NCI-H345 (cell line): ENCODE measurements at places on chromosomes 7 and 10.

DNA sequence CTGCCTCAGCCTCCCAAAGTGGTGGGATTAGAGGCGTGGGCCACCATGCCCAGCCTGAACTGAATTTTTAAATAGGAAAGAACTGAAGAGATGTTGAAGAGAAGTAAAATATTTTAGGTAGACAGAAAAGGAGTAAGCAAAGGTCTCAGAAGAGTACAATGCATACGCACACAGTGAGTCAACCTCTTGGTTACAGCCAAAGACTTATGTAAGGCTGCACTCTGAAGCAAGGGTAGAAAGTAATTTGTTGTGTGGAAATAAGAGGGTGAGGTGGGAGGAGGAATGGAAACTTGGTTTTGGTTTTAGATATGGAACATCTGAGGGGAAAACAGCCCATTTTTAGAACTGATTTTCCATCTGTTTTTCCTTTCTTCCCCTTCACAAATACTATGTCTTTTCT lies 17.6 kb downstream of the KRIT1 start:
- DNase-seq: no peak

DNA sequence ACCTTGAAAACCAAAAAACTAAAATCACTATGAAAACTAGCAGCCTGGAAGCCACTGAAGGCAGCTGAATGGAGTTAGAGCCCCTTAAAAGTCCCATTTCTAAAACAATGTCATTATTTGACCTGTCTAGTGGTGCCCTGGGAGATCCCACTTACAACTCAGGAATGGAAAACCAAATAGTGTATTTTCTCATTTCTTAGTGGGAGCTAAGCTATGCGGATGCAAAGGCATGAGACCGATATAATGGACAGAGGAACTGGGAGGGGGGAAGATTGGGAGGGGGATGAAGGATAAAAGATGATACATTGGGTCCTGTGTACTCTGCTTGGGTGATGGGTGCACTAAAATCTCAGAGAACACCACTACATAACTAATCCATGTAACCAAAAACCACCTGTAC lies 9.8 kb upstream of the GIMAP2 start:
- no peak for DNase-seq

DNA sequence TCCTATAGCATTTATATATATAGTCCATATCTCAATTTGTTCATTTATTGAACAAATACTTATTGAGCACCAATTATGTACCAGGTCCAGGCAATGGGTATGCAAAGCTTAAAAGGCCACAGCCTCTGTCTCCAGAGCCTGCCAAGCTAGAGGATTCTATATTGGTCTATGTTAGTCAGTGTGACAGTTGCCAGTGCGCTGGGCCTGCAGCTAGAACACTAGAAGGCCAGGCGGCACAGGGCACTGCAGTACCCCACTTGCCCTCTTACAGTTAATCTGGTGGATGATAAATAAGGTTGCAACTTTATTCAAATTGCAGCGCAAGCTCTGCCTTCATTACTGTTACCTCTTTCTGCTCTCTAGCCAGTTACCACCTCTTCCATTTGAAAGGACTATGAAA lies 68.8 kb downstream of the PPP1R3C start:
- no peak for DNase-seq

DNA sequence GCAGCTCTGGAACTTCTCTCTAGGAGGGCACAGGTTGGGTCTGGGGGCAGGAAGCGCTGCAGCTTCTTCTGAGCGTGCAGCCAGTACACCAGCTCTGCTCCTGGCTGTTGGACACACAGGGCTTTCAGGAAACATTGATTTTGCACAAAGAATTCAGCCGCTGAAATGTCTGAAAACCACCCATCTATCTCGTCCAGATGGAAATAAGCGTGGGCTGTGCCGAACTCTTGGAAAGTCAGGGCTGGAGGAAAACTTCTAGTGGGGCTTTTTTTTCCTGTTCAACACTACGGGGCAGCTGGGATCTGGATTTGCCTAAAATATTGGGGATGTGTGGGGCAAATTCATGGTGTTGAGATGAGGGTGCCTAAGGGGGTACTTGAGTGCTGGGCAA lies 31.2 kb downstream of the PALD1 start:
- no peak for DNase-seq

GRCh38 chr10:122376364-122376961 lies 2.0 kb downstream of the PLEKHA1 start:
- no peak for DNase-seq

GRCh38 chr10:45183174-45183573 lies 132.2 kb downstream of the OR13A1 start:
- no peak for DNase-seq

DNA sequence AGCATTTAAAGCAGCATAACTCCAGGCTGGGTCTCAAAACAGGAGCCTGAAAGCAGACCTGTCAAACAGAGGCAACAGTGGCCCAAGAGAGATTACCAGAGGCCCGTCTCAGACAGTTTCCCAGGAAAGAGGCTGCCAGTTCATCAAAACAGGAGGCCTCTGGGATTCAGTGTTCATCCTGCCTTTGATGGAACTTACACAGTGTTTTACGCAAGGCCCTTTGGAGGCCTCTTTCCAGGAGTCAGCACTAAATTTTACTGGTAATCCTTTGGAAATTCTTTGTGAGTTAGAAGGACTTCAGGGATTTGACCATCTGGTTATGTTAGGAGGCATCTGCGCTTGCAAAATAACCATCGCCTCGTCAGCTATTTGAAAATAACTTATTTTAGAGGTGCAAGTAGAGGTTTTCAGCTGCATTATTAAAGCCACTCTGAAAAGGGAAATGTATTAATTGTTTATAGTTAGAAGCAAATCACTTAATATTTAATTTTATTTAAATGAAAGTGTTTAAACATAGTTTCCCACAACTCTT lies 501.2 kb upstream of the COBL start:
- DNase-seq: no peak

- no peak for DNase-seq
These were observed 164.6 kb downstream of the SKAP2 start for GRCh38 chr7:26699766-26700165.

GRCh38 chr7:152969839-152970238 lies 210.3 kb downstream of the ACTR3B start:
- DNase-seq: no peak

DNA sequence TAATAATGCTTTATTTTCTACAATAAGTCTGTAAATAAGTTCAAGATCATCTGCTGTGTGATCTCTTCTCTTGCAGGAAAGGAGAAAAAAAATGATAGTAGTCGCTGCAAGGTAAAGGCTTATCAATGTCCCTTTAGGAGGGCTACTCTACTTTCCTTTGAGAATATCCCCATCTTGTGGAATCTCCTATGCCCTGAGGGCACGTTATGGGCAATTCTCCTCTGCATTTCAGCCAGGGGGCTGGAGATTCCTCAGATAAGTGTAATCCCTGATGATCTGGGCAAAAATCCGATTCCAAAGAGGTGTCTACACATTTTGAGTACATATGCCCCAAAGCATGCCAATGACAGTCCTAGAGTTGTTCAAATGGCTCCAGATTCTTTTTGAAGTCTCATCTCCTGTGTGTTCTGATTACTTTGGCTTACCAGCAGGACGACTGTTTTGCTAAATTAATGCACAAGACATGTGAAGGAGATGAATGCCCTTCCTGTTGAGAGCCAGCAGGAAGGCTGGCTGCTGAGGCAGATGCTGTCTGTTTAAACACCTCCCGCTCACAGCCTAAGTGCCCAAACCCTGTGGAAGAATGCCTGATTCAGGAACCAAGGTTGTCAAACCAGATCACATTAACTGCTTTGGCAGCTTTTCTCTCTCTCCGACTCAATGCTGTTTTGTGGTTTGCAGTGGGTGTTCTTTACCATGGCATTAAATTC lies 171.2 kb upstream of the COL1A2 start:
- DNase-seq: peak; percentile 70

DNA sequence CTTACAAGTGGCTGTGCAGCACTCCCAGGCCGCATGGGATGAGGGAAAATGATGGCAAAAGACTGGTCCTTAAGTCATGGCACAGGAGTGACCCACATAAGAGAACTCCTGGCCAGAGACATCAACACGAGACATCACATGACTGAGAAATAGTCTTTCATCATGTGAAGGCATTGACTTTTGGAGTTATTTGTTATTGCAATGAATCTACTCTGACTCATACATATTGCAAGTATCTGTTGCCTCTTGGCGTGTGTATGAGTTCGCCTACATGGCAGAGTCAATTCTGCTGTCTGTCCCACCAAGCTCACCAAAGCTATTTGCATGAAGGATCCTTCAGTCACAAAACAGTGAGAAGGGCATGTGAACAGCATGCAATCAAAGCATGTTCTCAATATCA lies 59.7 kb upstream of the HABP2 start:
- DNase-seq: no peak

GRCh38 chr10:51010977-51011376 lies 63.3 kb upstream of the PRKG1 start:
- DNase-seq: peak; percentile 18

- DNase-seq: no peak
These were observed 74.4 kb upstream of the RSU1 start for GRCh38 chr10:16891375-16892313.

- no peak for DNase-seq
These were observed 761.5 kb upstream of the POM121L12 start for GRCh38 chr7:52273685-52274610.

DNA sequence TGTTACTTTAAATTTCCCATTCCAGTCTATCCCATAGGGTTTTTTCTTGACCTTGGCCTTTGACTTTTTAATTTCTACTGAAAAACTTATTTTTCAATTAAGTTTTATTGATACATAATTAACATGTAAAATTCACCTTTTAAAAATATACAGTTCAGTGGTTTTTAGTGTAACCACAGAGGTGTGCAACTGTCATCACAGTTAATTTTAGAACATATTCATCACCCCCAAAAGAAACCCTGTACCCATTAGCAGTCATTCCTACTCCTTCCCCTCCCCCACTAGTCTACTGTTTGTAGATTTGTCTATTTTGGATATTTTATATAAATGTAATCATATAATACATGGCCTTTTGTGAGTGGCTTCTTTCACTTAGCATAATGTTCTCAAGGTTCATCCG lies 96.5 kb upstream of the GJD4 start:
- no peak for DNase-seq

DNA sequence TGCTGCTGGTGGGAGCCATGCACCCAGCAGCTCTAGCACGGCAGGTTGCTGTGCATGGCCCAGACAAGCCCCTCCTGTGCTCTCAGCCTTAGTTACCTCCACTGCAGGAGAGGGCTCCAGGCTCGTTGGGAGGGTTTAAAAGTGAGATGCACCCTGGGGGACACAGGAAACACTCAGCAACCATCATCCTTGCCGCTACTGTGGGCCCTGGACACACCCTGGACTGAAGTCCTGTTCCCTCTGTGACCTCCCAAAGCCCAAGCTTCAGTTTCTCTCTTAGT lies 49.0 kb downstream of the FOXL3 start:
- DNase-seq: no peak

DNA sequence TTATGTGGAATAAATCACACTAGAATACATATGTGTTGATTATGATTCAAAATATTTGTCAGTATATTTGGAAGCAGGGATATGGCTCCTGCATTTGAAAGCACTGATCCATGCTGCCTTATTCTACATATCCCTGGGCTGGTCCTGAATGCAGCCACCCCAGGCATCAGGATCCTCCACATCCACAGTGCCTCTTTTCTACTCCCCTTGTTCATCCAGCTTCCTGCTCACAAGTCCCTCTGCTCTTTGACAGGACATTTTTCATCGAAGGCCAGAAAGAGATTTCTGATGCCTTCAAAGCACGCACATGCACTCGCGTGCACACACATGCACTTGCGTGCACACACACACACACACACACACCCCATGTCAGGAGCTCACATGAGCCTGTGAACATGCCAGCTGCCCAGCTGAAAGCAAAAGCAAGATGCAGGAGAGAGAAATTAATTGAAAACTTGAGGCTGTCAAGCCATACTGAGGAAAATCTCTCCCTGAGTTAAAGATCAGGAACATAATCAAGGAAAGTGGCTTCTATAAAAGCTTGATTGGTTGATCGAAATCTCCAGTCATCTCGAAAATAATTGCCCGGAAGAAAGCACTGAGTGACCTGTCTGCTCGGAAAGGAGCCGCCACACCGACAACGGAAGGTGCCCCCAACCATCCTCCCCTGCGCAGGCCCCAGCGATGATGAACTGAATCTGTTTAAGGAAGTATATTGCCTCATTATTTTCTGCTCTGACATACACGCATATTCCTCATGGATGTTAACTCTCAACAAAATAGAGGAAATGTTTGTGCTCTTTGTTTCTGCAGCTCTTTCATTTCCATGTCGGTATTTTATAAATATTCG lies 104.0 kb upstream of the ARID5B start:
- DNase-seq: no peak

- no peak for DNase-seq
These were observed 173.5 kb downstream of the CUX1 start for GRCh38 chr7:101990811-101991418.

DNA sequence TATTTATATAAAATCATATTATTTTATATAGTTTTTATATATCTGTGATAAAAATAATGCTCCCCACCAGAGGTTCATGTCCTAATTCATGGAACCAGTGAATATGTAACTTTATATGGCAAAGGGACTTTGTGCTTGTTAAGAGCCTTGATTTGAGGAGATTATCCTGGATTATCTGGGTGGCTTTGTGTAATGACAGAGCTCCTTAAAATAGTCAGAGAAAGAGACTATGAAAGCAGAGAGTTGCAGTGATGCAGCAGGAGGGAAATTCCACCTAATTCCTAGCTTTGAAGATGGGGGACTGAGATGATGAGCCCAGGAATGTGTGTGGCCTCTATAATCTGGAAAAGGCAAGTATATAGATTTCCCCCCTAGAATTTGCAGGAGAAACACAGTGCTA lies 1034.2 kb upstream of the C7orf33 start:
- no peak for DNase-seq

GRCh38 chr10:60827791-60828488 lies 49.7 kb downstream of the CDK1 start:
- DNase-seq: no peak

GRCh38 chr7:11710377-11710776 lies 121.6 kb downstream of the THSD7A start:
- DNase-seq: no peak

- no peak for DNase-seq
These were observed 50.7 kb downstream of the HSPA12A start for GRCh38 chr10:116691635-116692034.

GRCh38 chr10:11609492-11610093 lies 1.9 kb downstream of the USP6NL start:
- DNase-seq: no peak

GRCh38 chr7:15662451-15662850 lies 24.0 kb downstream of the MEOX2 start:
- DNase-seq: no peak

- DNase-seq: no peak
These were observed 5.4 kb upstream of the FAM237B start for GRCh38 chr7:90326500-90326899.

GRCh38 chr10:7409732-7410168 lies 1.1 kb downstream of the SFMBT2 start:
- DNase-seq: no peak

GRCh38 chr7:138502023-138502767 lies 42.1 kb downstream of the TRIM24 start:
- no peak for DNase-seq

DNA sequence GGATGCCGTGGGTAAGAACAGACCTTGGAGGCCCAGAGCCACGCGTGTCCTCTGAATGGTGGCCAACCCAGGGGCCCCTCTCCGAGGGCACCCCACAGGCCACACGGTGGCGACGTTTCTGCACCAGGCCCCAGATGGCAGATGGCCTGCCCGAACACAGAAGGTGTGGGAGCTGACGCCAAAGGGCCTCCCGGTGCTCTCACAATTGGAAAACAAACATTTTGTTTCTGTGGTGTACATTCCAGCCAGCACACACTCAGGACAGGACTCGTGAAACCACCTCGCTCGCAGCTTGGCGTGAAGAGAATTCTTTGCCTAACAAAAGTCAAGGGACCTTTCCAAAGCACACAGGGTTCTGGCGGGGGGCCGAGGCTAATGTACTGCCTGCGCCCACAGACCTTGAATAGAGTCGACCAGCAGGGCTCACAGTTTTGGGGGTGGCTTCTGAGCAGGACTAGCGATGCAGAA lies 112.1 kb downstream of the FAM53B start:
- peak; percentile 32 for DNase-seq
